ENCODE measurements at places on chromosomes 5 and 9.

- DNase-seq: no peak
Observed at GRCh38 chr5:131795228-131795627, 1.6 kb downstream of the FNIP1 start.

DNA sequence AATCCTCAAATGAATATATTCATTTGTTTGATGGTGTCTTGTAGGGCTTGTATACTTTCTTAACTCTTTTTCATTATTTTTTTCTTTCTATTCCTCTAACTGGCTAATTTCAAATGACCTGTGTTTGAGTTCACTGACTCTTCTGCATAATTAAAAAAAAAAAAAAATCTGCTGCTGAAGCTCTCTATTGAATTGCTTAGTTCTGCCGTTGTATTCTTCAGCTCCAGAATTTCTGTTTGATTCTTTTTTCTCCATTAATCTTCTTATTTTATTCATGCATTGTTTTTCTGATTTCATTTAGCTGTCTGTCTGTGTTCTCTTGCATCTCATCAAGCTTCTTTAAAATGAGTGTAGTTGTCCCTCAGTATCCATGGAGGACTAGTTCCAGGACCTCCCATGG, 244.6 kb downstream of the ROR2 start:
- DNase-seq: no peak

- no peak for DNase-seq
Observed at GRCh38 chr9:126330536-126330935, 3.9 kb downstream of the MVB12B start.

GRCh38 chr9:19163631-19164030, 36.3 kb upstream of the PLIN2 start:
- no peak for DNase-seq

DNA sequence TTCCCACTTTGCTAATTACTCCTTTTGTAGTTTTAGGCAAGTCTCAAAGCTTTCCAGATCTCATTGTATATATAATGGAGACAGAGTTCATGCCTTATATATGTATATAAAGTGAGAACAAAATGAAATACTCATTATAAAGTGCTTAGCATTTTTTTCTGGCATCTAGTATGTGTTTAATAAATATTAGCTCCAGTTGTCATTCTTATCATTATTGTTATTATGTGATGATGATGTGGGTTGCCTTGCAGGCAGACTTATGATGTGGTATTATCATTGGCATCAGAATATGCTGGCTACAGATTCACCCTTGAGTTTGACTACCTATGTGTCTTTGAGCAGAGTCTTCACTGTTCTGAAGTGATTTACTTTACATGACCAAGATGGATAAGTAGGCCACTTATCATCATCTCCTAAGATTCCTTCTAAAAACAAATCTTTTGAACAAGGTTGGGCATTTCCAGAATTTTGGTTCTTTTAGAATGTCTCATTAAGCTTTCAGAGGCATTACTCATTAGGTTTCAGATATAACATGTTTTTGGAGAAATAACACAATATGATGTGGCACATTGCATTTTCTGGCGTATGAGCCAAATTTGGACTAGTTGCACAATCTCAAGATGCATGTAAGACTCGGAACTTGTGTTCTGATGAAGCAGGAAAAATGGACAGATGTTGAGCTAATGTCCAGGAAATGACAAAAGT, 145.6 kb upstream of the TNC start:
- DNase-seq: peak; percentile 52

- DNase-seq: no peak
Observed at GRCh38 chr5:168601972-168602371, 22.8 kb upstream of the PANK3 start.

- no peak for DNase-seq
Observed at GRCh38 chr9:37811906-37812476, 11.4 kb downstream of the DCAF10 start.

- no peak for DNase-seq
Observed at GRCh38 chr5:172497591-172498255, 43.4 kb upstream of the SH3PXD2B start.

DNA sequence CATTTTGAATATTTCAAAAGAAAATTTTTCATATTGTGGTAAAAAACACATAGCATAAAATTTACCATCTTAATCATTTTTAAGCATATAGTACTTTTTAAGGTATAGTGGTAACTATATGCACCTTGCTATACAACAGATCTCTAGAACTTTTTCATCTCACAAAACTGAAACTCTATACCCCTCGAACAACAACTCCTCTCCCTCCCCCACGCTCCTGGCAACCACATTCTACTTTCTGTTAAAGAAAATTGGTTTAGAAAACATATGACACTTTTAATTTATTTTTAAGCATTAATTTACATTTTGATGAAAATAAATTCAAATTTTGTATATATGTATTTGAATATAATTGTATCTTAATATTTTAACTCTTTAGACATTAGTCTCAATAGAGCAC, 147.2 kb upstream of the EFNA5 start:
- no peak for DNase-seq

DNA sequence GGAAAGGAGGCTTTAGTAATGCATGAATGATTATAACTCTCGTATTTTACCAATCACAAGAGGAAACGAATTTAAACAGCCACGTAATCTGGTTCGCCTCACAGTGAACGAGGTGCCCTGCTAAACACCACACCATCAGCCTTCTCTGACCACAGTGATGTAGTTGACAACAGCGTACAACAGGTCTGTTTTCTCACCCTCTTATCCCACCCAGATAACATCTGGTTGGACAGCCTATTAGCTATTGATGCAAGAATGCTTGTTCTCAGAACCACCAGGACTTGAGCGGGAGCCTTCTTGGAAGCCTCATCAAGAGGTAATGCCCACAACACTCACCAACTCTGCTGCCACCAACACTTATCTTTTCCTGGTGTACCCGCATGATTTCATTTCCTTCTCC, 23.3 kb downstream of the SLC1A3 start:
- DNase-seq: no peak

DNA sequence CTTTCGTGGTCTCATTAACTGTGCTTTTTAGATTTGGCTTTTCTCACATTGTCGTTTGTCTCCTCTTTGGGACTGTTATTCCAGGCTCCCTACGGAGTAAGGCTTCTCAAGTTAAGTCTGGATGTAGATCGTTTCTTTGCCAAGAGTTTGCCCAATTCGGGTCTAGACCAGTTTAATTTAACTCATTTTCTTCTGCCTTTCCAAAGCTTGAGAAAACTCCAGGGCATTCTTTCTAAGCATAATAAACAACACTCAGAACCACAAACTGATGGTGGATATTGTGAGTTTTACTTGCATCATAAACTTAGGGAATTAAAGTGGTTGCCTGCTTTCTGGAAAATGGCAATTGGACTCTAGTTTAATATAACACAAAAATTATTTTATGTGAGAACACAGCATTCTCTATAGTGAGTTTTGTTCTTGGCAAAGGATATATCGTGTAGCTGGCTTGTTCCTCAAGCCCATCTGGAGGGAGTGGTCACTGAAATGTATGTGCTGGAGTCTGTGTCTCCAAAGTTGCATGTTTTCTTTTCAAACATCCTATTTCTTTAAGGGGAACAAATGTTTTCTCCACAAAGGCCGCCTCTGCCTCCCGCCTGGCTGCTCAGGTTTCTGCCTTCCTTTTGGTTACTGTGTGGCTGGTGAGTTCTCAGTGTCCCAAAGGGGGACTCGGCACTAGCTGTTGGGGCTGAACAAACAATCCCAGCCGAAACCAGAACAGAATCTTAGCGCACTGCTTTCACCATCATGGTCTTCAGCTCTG, 211.3 kb upstream of the FBN2 start:
- DNase-seq: no peak

- DNase-seq: peak; percentile 85
Observed at GRCh38 chr9:130860458-130861316, 25.6 kb downstream of the ABL1 start.

GRCh38 chr9:36960575-36960955, 73.5 kb downstream of the PAX5 start:
- DNase-seq: no peak

DNA sequence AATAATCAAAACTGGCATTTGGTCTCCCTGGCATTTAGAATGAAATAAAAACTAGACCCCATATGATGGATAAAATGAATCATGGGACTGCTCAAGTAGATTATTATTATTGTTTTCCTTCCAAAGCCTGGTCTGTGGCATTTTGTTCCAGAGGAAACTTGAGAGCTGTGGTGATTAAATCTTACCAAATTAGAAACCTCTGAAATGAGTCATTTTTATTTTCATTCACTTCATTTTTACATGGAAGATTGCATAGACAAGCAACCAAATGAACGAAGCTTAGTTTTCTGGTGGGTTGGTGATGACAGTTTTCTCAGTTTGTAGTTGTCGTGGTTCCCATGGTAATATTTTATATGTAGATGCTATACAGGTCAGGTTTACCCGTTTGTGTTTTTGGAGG, 23.4 kb downstream of the PAM start:
- DNase-seq: no peak

GRCh38 chr9:108746864-108747263, 108.9 kb downstream of the ACTL7B start:
- DNase-seq: peak; percentile 24

- no peak for DNase-seq
Observed at GRCh38 chr9:112158656-112159367, 16.3 kb downstream of the SUSD1 start.

- no peak for DNase-seq
Observed at GRCh38 chr5:107302441-107302840, 368.3 kb downstream of the EFNA5 start.

DNA sequence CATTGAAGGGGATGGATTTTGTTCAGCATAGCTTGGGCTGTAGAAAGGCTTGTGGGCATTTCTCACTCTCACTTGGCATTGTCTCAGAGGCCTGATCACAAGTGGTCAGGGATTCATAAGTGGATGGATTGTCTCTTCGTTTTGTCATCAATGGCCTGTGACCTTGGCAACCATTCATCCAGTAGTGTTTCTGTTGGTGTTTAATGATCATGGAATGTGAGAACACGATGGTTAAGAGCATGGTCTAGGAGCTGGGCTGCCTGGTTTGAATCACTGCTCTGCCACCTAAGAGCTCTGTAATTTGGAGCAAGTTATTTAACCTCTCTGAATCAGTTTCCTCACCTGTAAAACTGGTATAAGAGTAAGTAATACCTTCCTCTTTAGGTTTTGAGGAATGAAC, 430.1 kb upstream of the MEF2C start:
- DNase-seq: no peak

GRCh38 chr5:141668601-141669265, 13.3 kb downstream of the ARAP3 start:
- DNase-seq: no peak

- DNase-seq: peak; percentile 81
Observed at GRCh38 chr5:54703133-54703532, 185.6 kb downstream of the SNX18 start.

DNA sequence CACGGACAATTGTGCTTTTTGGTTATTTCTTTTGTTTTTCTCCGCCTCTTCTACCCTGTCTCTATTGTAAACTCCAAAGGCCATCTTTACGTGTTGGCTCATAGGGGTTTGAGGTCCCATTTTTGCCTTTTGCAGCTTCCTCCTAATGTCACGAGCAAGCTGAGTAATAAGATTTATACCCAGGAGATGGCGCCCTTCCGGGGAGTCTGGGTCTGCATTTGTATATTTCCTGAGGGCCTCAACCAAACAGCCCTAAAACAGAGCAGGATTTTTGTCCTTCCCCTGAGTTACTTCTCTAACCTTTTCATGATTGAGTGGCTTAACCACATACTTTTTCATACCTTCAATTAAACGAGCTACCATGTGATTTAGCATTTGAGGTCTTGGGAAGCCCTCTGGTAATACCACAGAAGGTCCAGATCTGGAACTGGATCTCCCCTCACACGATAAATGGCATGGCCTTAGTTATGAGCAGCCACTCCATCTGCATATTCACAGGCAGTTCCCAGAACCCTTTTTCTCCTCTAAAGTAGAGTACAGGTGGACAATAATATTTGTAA, 11.2 kb upstream of the CFAP95 start:
- DNase-seq: no peak

- DNase-seq: no peak
Observed at GRCh38 chr9:110942522-110942921, 95.7 kb downstream of the LPAR1 start.

All from AG09319 (cell line).